Activated CD8-positive, alpha-beta memory T cell treated with anti-CD3 and anti-CD28 coated beads for 1 hour (primary cell): ENCODE measurements at places on chromosomes 2 and 18.

- DNase-seq = no peak
Measured at GRCh38 chr2:20148426-20148922, 76.5 kb downstream of the SDC1 start.

- DNase-seq = no peak
Measured at GRCh38 chr18:64720781-64721464, 572.0 kb upstream of the LINC00305 start.

DNA sequence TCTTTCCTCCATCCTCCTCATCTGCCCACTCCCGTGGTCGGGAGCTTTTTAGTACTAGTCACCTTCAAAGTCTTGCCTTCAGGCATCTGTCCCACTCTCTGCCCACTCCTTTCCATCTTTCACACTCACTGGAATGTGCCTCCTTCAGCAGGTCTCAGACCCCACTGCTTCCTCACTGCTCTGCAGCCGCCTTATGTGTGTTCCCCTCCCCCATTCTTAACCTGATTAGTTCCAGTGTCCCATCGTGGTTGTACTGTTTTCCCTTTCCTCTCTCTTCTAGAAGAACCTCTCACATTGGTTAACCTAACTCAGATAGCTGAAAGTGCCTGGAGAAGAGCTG, 3.0 kb downstream of the ARMC9 start:
- no peak for DNase-seq

DNA sequence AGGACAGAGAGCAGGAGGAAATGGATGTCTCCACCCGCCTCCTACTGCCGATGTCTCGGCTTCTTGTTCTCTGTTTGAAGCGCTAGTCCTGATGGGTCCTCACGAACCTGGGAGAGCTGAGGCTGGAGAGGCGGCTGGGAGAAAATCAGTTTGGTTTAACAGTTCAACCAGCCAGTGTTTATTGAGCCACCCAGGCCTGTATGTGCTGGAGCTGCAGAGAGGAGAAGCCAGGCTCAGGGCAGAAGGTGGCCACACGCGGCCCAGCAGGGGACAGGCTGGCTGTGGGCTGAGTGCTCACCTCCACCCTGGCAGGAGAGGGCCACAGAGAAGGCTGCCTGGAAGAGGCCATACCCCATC, 202.1 kb downstream of the CYP26B1 start:
- no peak for DNase-seq

- DNase-seq = no peak
Measured at GRCh38 chr18:949724-950631, 45.3 kb downstream of the ADCYAP1 start.

DNA sequence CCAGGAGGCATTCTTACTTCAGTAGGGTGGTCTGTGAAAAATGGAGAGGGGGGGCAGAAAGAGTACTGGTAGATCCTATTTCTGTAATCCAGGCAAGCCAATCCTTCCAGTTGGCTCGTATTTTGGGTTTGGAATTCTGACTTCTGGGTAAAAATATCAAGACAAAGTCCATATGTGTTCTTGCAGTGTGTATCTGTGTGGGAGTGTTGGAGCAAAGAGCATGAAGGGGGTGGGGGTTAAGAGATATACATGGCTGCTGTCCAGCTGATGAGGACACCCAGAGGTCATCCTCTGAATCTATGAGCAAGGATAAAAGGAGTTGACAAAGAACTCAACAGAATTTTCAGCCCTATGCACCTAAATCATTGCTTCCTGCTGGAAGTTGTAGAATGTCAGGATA, 375.8 kb upstream of the PIK3C3 start:
- DNase-seq = no peak

DNA sequence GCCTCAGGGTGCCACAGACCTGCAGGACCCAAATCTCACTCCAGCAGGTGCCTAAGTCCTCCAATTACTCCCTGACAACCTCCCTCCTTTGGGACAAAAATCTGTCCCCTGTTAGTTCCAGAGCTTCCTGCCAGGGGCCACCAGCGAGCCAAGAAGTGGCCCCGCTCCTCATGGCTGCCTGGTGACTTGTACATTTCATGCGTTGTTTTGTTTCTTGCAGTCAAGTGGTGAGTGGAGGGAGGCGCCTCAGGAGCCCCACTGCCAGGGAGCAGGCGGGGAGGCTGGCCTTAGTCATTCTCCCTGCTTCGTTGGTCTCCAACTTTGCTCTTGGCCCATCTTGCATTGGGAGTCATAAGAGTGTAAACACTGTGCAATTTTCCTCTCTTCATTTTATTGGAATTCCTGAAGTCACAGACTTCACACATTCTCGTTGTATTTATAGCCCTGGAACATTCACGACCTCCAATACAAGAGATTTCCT, 81.3 kb downstream of the KCNF1 start:
- no peak for DNase-seq

DNA sequence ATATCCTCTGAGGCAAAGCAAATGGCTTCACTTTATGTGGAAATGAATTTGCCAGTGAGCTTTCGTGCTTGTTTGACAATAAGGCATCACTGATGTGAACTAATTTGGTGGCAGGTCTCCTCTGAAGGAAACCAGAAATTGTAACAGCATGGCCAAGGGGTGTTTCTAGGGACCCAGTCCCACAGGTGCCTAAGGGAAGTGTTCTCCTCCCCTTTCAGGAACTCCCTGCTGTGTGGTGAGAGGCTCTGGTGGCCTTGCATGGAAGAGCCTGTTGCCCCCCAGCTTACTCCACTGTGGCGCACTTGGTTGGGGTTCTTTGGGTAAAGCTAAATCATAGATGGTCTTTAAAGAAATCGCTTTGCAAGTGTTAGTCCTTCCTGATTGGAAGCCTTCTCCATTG, 20.4 kb downstream of the RAB12 start:
- no peak for DNase-seq

DNA sequence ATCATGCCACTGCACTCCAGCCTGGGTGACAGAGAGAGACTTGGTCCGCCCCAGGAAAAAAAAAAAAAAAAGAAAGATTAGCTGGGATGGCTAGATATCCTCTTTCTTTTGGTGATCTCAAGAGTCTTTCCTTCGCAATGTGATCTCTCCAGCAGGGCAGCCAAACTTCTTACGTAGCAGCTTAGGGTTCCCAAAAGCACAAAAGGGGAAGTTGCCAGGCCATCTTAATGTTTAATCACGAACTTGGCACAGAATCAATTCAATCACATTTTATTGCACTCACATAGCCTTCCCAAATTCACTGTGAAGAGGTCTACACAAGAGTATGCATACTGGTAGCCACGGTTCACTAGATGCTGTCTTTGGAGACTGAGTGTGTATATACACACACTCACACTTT, 53.1 kb downstream of the VIL1 start:
- no peak for DNase-seq

- DNase-seq = no peak
Measured at GRCh38 chr2:8242739-8243138, 439.1 kb upstream of the ID2 start.

DNA sequence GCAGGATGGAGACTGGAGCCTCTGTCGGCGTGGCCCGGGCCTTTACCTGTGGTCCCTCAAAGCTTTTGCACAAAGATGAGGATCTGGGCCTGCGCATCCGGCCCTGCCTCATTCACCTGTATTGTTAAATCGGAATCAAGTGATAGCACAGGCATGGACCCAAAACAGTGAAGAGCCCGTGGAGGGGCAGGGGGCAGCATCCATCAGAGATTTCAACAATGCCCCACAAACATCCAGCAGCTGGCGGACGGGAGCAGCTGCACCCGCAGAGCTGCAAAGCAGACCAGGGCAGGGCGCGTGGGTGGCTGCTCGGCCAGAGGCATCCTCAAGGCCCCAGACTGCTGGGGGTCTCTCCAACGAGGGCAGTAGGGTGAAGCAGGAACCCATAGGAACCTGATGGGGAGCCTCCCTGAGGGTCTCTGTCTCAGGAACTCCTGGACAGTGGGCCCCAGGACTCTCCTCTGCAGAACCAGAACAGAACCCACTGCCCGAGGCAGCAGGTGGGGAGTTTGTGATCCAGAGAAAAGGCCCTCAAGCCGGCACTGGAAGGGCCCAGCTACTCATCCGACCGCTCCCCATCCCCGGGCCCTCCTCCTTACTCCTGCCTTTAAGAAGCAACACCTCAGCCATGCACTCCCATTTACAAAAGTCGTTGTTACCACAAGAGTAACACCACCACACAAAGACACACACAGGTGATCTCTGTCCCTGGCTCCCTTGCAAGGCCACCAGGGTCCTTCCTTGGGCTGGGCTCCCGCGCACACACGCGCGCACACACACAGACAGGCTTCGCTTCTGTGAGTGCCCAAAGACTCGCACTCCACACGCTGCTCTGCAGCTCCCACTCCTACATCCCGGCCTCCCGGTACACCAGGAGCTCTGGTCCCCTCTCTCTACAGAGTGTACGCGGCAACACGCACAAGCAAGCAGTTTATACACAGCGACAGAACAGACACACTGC, 28.8 kb downstream of the HDAC4 start:
- no peak for DNase-seq
